GM23248 (cell line): ENCODE measurements at places on chromosomes 13 and 19. TPM values are rescaled to one million over a fixed set of nuclear protein-coding genes. Genes with fewer than 3 reads are reported as not detected.

DNA sequence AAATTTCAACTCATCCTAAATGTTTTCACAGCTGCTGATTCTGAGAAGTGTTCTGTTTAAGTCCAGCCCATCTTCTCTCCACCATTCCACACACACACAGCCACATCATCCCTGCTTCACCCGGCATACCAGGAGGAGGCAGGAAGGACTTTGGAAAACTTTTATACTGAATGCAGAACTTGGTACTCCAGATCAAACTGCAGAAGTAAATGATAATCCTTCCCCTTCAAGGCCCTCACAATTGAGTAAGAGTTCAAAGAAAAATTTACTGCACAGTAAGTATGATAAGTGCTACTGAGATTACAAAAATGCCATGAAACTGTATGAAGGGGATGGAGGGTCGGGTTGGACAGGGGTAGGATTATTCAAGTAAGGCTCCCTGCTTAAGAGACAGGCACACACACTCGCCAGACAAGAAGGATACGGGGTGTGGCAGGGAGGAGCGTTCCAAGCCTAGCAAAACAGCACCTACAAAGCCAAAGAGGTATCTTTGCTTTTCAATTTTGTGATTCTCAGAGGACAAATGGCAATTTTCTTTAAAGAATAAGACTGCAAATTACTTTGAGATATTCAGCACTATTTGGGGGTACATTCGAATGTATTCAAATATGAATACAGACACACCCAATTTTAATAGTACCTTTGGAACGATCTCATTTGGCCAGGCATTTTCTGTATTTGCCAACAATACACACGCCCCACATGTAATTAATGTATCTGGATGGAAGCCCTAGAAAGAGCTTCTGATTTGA, 2.5 kb downstream of the USP12 start:
- peak; percentile 42 for DNase-seq

- DNase-seq: no peak
Observed at GRCh38 chr13:65865206-65865605, 1364.9 kb downstream of the PCDH9 start.

DNA sequence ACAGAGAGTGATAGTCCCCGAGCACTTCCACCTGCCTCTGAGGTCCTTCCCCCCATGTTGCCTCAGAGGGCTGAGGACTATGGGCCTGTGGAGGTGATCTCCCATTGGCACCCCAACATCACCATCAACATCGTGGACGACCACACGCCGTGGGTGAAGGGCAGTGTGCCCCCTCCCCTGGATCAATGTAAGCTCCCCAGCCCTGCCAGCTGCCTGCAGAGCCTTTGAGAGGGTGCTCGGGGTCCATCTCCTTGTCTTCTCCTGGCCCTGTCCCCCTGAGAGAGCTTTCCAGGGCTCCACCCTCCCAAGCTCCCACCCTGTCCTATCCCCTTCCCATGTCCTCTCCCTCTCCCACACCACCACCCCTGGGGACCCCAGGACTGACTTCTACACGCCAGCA, 14.9 kb upstream of the RELB start:
- DNase-seq: no peak

DNA sequence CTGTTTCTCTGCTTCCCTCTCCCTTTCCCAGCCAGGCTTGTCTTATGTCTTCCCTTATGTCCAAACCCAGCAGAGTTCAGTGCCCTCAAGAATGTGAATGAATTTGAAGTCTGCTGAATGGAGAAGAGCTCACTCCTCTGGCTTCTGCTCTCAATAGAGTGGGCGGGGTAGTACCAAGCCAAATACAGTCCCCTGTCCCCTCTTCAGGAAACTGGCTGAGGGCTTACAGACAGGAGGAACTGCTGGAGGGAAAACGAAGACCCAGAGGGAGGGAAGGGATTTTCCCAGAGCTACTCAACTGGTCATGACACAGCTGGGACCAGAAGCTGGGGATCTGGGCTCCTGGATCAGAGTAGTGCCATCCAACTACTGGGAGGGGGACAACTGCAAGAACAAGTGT, 32.9 kb upstream of the POU2F2 start:
- no peak for DNase-seq

- no peak for DNase-seq
Observed at GRCh38 chr13:105377452-105377851, 1158.0 kb downstream of the EFNB2 start.

The FUT2 gene
- 0.24 and 0.25 TPM in 2 replicates for polyA plus RNA-seq

The MEDAG gene
- polyA plus RNA-seq: 84.9 and 86.0 TPM in 2 replicates

The ZNF560 gene
- 0.16 and 0.48 TPM in 2 replicates for polyA plus RNA-seq

The SOX1 gene
- not detected in 2 replicates for polyA plus RNA-seq

The CYP2F1 gene
- polyA plus RNA-seq: not detected in 2 replicates
